ENCODE measurements at places on chromosomes 12 and 14.

DNA sequence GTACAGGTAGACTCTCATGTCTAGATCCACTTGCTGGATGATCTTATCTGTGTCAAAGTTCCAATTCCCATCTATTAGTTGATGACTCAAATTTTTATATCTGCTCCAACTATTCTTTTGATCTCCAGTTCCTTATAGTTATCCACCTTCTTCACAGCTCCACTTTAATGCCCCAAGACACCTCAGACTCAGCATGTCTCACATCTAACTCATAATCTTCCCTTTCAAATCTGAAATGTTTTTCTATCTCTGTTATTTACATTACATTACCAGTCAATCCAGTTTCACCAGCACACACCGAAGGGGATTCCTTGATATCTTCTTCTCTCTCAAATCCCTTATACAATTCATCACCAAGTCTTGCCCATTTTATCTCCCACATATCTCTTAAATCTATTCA lies 3.7 kb upstream of the METAP2 start:
- no peak for DNase-seq

GRCh38 chr12:4194668-4195067 lies 78.9 kb upstream of the CCND2 start:
- no peak for DNase-seq

DNA sequence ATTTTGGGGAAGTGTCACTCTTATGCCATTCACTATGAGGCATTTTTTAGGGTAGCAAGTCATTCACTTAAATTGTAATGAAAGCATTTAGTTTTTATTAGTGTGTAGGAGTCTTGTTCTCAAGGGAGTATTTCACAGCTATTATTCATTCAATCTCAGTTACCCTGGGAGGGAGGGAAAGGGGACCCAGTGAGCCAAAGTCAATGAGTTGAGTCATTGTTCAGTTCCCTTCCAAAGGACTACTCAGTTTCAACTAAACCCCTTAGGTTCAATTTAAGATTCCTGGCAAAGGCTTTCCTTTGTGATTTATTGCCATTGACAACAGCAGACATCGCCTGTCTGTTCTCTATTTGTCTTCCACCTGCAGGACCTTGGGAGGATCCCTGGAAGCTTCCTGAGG lies 29.3 kb upstream of the RASSF8 start:
- DNase-seq: no peak

- no peak for DNase-seq
Measured at GRCh38 chr12:83665634-83666218, 979.0 kb downstream of the TMTC2 start.

- DNase-seq: no peak
Measured at GRCh38 chr12:27828196-27828595, 48.2 kb upstream of the MANSC4 start.

Data from stimulated activated CD4-positive, alpha-beta T cell treated with anti-CD3 and anti-CD28 coated beads, Interleukin-1b, Interleukin-23, amount 100 ng/mL, for 1 hour (primary cell).